ENCODE measurements at places on chromosomes 2 and 18. TPM values are rescaled to one million over a fixed set of nuclear protein-coding genes. Genes with fewer than 3 reads are reported as not detected.
A peak's percentile ranks its signal among the peaks of the same experiment; 100 is the strongest.

GRCh38 chr18:13527730-13528129 lies 198.6 kb downstream of the FAM210A start:
- no peak for DNase-seq

DNA sequence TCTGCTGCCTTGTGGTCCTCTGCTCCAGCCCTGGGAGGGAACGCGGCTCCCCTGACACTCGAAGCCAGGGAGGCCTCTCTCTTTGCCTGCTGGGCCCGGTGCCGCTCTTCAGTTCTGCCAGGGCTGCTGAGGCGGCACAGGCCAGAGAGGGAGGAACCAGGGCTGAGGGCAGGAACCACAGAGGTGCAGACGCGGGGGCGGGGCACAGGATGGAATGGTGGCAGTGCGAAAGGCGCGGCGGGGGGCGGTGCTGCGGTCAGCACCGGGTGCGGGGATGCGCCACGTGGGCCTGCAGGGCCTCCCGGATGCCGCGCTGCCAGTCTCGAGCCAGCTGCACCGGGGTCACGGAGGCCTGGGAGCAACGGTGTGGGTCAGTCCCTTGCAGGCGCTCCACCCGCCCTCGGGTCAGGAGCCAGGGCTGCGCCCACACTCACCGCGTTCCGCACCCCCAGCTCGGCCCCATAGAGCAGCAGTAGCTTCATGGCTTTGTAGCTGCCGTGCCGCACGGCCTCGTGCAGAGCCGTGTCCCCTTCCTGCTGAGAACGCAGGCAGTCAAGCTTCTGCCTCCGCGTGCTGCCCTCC lies 4.4 kb downstream of the ANKRD23 start:
- peak; percentile 57 for DNase-seq

DNA sequence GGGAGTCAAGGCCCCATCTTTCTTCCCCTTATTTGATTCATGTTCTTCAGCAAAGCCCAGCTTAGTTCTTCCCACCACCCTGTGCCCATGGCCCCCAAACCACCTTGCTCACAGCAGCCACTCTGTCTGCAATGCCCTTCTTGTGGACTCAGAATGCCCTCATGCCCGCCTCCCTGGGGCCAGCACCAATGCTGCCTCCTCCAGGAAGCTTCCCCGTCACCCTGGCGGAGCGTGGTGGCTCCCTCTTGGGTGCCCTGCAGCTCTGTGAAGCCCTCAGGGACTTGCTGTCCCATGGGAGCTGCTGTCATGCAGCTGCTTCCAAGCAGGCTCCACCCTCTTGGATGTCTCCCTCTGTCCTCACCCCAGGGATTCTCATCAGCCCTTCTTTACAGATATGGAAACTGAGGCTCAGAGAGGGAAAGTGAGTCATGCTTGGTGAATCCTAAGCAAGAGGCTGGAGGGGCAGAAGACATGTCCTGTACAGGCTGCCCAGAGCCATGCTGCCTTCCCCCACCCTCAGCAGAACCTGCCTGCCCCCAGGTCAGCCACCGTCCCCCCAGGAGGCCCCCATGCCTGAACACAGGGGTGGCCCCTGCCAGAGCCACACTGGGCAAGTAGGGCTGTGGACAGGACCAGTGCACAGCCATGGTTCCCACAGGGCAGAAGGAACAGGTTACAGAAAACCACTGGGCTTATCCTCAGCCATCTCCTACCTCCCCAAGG lies 11.8 kb upstream of the DUSP2 start:
- DNase-seq: peak; percentile 42

DNA sequence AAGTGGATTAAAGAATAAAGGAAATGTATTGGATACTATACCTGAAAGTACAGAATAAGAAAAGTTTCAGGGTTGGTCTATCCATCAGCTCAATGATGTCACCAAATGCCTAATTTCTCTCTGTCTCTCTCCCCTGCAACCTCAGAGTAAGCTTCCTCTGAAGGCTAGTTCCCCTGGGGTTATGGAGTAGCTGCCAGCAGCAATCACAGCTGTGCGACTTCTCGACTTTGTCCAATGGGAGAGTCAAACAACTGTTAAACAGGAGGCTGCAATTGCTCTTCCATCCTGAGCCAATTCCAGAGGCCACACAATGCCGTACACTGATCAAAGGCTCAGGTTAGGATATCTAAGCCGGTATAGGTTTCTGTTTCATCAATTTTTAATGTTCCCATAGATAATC lies 95.3 kb upstream of the FANCL start:
- DNase-seq: no peak

DNA sequence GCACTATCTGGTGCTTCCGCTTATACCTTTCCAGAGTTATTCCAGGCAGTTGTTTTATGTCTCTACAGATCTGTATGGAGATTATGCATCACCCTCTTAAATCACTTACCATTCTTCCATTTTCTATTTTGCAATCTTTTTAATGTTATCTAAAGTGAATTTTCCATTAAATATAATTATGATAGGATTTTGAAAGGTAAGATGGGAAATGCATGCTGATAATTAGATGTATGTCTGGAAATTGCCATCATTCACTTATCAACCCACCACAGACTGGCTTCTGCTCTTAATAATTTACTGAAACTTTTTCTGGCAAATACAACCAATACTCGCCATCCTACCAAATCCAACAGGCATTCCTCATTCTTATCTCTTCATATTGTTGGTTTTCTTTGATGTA lies 227.4 kb upstream of the MC4R start:
- DNase-seq: no peak

DNA sequence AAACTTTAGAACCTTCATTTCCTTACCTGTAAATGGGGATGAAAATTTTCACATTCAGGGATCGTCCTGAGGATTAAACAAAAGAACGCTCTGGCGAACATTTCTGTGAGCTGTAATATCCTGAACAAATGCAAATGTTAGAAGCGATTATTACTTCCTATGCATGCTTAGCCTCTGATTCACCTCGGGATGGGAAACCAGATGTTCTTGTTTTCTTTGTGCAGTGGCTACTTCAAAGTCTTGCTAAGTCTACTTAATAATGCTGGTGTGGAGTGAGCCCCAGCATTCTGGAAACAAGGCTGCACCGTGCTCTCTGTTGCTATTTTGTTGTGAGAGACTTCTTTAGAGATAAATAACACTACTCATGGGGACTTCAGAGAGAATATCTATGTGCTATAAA lies 119.1 kb upstream of the PELI1 start:
- DNase-seq: no peak

DNA sequence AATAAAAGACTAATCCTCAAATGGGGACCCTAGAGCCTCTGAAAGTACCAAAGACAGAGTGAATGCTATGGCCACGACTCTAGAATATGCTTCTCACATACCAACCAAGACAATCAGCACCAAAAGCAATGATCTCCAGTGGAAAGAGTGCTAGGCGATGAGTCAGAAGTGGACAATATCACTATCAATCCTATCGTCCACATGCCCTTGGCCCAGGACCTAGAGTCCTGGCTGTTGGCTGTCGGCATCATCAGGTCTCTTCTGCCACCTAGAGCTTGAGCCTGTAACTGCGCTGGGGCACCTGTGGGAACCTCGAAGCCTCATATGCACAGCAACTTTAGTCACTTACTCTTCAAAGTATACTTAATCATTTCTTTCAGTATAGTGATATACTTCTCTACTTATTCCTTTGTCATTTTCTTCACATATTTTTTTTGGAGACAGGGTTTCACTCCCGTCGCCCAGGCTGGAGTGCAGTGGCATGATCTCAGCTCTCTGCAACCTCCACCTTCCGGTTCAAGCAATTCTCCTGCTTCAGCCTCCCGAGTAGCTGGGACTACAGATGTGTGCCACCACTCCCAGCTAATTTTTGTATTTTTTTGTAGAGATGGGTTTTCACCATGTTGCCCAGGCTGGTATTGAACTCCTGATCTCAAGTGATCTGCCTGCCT lies 29.7 kb downstream of the NOL10 start:
- DNase-seq: peak; percentile 55

GRCh38 chr18:66566616-66567015 lies 37.3 kb downstream of the CDH19 start:
- DNase-seq: no peak

DNA sequence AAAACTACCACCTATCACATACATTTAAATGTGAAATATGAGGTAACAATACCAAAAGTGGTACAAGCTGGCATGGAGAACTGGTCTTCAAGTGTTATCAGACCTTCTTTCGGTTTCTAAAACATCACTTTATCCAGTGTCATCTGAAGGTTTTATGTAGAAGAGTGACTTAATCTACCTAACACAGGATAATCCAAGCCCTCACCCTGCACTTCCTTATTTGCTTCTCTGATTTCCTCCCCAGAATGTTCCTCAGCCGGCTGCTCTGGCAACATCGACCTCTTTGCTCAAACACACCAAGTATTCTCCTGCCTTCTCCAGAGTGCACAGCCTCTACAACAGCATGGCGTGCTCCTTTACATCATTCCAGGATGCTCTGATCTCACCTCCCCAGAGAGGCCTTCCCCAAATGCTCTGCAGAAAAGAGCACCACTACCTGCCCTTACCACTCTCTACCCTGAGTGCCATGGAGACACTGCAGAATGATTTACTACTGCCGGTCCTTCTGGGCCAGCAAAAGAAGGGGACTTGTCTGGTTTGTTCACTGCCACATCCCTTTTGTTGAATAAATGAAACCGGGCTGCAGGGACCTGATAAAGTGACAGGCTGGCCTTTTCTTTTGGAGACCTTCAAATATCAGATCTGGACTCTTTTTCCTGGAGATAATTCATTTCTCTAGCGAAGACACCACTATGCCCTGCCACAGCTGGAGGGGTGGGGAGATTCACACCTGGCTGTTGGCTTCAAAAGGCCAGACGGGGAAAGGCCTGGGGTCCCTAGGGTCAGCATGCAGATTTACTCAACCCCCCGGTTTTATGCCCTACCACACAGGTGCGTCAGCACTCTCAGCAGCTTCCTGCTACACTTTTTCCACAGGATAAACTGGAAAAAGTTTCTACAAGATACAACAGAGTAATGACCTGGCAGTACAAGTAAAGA lies 42.0 kb downstream of the TTR start:
- DNase-seq: no peak

DNA sequence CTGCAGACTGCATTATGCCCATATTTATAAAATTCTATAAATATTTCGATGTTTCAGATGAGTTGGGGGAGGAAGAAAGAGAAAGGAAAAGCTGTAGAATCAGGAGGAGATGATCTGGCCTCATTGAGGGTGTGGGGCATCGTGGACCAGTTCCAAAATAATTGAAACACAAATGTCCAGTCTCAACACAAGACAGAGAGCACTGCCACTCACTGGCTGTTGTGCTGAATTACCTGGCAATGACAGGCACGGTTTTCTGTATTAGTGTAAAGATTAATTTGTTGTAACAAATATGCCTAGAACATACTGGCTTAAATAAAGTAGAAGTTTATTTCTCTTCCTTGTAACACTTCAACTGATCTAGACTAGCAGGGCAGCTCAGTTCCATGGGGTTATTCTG lies 24.1 kb downstream of the POLE4 start:
- DNase-seq: no peak

DNA sequence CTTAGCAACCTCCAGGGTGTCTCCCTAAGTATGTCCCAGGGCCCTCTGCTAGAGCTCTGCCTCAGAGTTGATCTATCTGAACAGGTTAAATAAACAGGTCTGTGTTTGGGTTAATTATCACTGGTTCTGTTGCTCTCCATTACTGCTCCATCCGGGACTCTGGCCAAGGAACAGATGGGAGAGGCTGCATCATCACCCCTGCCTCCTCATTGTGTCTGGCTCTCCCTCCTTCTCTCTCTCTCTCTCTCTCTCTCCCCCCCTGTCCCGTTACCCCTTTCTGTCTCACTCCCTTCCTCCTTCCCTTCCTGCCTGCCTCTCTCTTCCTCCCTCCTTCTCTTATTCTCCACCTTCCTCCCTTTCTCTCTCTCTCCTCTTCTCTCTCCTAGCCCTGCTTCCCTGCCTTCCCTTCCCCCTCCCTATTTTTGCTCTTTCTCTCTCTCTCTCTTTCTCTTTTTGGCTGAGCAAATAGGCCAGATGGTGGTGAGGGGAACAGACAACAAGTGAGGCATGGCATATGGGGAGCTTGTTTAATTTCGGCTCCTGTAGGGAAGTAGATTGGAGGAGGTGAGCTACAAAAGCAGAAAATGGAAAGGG lies 62.1 kb downstream of the SETBP1 start:
- DNase-seq: peak; percentile 54

GRCh38 chr2:112829101-112829960 lies 7.2 kb downstream of the IL1B start:
- DNase-seq: no peak

GRCh38 chr2:138415985-138416384 lies 85.6 kb upstream of the SPOPL start:
- DNase-seq: no peak

GRCh38 chr2:218340656-218341055 lies 16.0 kb upstream of the CATIP start:
- no peak for DNase-seq

GRCh38 chr2:239684271-239684810 lies 283.5 kb upstream of the HDAC4 start:
- no peak for DNase-seq

DNA sequence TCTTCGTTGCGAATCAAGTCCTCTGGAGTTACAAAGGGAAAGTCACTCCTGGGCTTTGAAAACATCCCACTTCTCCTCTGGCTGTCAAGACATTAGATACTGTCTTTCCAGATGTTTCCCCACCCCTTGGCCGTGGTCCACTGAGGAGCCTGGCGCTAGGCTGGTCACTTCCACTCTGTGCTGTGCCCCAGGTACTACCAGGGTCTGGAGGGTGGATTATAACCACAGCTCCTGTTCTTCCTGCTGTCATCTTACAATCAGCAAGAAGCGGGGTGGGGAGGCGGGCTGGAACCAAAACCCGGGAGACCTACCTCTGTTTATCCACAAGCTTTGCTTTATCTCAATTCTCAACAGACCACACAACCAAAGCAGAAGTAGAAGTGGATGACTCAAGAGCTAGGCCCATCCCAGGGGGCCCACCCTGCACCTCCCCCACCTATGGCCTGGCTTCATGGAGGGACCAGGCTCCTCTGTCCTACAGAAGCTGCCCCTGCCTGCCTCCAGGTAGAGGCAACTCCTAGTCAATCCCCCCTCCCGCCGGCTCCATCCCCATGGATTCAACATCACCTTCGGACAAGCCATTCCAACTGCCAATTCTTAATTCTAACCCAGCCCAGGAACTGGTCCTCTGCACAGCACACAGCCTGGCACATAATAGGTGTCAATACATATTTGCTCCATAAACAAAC lies 17.8 kb downstream of the SMAD7 start:
- DNase-seq: no peak

GRCh38 chr2:100520224-100520623 lies 42.6 kb upstream of the PDCL3 start:
- no peak for DNase-seq

GRCh38 chr18:79548986-79549637 lies 130.5 kb upstream of the CTDP1 start:
- DNase-seq: no peak

Gene KATNAL2
- polyA plus RNA-seq: 0.24 TPM

Gene ACVR1
- 24.1 TPM for polyA plus RNA-seq

Gene FBXO41
- polyA plus RNA-seq: 0.09 TPM

Data from psoas muscle (tissue), 8 donors.